NCI-H2107 (cell line): ENCODE measurements at places on chromosomes 16 and 17.
A peak's percentile ranks its signal among the peaks of the same experiment; 100 is the strongest.

GRCh38 chr17:81249223-81250040 lies 10.3 kb downstream of the NDUFAF8 start:
- DNase-seq: no peak

DNA sequence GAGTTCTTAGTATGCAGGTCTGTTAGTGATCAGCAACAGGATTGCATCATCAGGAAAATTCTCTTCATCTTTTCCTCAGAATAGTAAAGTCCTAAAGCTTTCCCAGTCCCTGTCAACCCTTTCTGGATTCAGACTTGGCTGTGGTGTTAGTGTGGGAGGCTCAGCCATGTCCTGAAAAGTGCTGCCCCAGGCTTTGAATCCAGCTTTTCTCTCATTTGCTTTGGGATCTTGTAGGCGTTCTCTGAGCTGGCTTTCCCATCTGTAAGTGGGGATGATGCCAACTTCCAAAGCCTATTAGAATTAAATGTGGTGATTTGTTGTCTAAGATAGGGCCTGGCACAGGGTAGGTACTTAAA lies 3.0 kb downstream of the ALKBH5 start:
- DNase-seq: no peak

GRCh38 chr17:58219789-58220183 lies 731 bp upstream of the MKS1 start:
- no peak for DNase-seq

DNA sequence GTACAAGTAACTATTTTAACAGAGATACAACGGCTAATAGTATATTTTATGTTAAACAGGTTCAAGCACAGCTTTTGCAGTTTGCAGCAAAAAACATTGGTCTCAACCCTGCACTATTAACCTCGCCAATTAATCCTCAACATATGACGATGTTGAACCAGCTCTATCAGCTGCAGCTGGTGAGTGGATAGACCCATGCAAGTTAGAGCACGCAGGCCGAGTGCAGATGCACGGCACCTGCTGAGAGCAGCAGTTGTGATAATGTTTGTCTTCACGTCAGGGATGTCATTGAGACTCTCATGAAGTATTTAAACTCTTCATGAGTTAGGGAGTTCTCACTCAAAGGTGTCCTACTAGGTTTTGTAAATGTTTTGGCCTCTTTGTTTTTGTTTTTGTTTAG lies 45.6 kb downstream of the TMC6 start:
- no peak for DNase-seq

- DNase-seq: peak; percentile 18
These were observed 14.2 kb upstream of the MSI2 start for GRCh38 chr17:57242148-57242547.

GRCh38 chr16:65994291-65994690 lies 372.2 kb upstream of the CDH5 start:
- no peak for DNase-seq

DNA sequence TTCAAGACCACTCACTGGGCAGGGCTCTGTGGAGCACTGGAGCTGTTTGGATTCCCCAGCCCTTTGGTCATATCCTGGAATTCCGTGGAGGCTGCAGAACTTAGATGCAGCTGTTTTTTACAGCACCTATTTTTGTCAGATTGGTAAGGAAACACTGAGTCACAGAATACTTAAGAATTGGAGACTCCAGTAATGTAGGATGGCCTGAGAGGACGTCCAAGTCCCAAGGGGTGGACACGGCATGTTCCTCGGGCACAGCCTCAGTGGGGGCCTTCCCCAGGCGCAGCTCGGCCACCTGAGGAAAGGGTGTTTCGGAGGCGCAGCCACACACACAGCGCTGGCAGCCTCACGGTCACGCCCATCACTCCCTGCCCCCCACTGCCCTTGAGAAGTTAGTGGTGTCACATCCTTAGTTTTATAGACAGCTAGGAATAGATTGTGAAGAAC lies 14.8 kb downstream of the PLD6 start:
- no peak for DNase-seq

DNA sequence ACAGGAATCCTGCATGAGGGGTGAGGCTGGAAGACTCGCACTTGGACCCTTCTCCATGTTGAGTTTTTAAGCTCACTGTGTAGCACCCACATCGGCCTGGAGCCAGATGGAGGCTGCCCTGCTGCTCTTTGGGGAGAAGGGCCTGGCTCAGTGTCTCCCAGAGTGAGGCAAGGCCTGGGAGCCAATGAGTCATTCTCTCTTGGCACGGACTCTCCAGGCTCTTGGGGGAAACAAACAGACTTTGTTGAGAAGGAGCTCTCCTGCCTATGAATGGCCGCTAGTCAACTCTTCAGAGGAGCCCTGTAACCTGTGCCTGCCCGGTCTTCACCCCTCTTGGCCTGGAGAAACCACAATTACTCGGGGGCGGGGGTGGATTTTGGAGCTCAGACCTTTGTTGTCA lies 50.8 kb upstream of the MAF start:
- DNase-seq: no peak

DNA sequence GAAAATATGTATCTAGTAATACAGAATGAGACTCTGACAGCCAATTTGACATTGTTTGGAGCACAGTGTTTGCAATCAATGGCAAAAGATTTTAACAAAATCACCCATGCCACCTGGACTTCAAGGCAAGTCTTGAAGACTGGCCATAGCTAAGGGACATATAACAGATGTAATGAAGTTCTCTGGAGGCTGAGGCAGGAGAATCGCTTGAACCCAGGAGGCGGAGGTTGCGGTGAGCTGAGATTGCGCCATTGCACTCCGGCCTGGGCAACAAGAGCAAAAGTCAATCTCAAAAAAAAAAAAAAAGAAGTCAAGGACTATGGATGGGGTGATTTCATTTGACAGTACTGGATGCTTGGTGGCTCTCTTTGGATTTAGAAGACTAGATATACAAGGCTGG lies 5.6 kb upstream of the BPTF start:
- no peak for DNase-seq

DNA sequence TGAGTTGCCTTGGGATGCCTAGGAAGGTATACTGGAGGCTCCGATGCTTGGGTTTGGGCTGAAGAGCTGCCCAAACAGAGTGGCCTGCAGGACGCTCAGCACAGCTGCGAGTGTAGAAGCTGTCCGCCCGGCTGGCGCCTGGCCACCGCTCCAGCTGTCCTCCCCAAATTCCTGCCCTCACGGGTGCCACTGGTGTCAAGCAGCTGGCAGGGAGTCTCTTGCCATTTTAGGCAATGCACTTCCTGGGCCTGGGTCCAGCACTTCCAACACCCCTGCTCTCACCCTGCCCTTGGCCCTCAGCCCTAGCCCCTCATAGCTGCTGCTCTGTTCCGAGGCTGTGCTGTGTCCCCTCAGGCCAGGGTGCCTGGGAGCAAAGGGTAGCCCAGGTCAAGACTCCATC lies 5.2 kb upstream of the PKMYT1 start:
- DNase-seq: no peak
